ENCODE measurements at places on chromosomes 13 and 19.

DNA sequence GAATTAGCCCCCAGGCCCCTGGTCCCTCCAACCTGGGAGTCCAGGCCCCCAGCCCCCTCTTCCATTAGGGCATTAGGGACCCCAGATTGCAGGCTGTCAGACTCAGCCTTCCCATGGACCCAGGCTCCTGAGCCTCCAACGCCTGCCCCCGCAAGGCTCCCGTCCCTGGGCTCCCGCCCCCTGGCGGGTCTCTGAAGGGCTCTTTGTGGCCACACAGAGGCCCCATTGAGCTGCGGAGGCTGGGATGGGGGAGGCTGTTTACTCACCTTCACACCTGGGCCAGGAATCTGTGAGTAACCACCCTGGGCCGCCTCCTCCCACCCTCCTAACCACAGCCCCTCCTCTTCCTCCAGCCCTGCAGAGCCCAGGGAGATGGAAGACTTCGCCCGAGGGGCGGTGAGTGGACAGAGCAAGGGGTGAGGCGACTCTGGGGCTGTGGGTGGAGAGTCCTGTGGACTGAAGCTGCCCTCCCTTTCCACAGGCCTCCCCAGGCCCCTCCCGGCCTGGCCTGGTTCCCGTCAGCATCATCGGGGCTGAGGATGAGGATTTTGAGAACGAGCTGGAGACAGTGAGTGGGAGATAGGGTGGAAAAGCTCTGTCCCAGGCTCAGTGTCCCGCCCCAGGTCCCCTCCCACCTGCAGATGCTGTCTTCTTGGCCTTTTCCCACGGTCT lies 4.9 kb downstream of the ARHGEF1 start:
- DNase-seq = no peak

DNA sequence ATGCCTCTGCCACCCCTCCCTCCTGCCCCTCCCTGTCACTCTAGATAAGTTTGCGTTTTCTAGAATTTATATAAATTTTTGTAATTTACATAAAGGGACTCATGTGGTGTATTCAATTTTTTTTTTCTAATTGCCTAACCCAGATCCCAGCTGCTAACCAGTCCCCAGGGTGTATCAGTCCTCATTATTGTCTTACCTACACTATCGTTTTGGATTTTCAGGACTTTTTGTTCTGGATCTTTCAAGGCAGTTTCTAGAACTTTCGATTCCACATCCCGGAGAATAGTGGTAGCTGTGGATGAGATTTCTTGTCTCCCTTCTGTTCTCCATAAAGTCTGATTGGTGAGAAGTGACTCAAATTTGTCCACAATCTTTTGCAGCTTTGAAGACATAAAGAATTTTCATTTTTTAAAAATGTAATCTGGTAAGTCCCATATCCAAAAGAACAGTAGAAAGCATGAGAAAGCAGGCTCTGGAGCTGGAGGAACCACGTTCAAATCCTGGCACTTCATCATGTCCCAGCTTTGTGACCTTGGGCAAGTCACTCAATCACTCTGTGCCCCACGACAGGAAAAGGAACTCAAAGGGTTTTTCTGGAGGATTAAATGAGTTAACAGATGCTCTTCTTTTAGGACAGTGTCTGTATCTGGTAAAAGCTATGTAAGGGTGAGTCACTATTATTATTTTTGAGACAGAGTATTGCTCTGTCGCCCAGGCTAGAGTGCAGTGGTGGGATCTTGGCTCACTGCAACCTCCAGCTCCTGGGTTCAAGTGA lies 19.7 kb downstream of the ADGRE3 start:
- DNase-seq = no peak

GRCh38 chr19:45151320-45151719 lies 9.5 kb downstream of the NKPD1 start:
- no peak for DNase-seq

DNA sequence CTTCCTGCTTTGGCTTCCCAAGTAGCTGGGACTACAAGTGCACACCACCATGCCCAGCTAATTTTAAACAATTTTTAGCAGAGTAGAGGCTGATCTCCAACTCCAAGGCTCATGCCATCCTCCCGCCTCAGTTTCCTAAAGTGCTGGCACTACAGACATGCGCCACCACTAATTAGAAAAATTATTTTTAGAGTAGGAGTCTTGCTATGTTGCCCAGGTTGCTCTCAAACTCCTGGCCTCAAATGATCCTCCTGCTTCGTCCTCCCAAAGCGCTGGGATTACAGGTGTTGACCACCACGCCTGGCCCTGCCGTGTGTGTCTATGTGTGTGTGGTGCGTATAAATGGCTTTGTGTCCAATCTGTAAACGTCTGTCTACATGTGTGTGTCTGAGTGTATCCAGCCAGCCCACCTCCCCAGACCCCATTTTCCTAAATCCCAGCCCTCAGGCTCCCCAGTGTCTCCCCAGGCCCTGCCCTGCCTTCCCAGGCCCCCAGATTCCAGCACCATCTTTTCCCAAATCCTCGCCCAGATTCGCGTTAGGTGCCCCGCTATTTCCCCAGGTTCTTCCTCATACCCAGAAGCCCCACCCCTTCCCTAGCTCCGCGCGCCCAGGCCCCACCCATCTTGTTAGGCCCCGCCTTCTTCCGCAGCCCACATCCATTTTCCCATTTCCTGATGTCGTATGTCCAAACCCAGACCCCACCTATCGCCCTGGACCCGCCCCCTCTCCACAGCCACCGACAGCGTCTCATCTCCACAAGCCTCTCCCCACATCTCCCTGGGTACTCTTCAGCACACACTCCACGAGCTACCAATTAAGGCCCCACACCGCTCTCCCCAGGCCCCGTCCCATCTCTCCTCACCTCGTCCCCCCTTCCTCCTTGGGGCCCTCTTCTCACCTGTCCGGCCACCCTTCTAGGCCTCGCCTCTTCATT lies 24.9 kb downstream of the SLC8A2 start:
- peak; percentile 45 for DNase-seq

GRCh38 chr19:1491849-1492170 lies 829 bp downstream of the REEP6 start:
- DNase-seq = no peak

DNA sequence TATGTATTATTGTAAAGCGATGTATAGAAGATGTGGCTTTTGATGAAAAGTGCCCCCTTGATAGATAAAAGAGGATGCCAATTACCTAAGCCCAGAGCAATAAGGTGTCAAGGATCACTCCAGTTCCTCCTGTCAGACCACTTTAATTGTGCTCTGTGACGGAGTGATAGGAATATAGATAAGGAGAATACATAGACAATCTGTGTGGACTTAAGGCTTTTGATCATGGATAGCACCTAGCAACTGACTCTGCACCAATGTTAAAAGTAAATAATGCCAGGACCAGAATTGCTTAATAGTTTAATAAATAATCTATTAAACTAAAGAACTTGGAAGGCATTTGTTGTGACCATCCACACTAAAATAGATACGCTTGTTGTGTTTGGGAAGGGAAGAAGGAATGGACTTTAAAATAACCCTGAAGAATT lies 390.7 kb upstream of the ARGLU1 start:
- DNase-seq = no peak

GRCh38 chr13:85659493-85659892 lies 139.7 kb downstream of the SLITRK6 start:
- no peak for DNase-seq

- no peak for DNase-seq
Observed at GRCh38 chr19:3657395-3657769, 30.8 kb upstream of the CACTIN start.

DNA sequence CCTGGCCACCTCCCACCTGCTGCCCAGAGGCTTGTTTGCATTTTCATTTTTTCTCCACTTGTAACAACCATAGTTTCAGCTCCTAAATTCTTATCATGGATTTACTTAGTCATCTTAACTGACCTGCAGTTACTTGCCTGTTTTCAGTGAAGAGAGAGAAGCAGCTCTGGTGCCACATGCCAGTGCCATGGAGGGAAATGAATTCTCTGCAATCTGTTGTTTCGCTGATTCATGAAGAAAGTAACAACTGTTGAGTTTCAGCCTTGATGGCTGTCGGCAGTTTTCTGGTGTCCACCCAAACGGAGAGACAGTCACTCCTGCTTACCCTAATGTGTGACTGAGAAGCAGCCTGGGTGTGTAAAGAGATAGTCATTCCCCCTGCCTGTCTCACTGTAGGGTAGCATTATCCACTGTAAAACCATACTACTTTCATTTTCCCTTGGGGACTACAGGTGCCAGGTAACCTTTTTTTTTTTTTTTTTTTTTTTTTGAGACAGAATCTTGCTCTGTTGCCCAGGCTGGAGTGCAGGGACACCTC lies 116.1 kb downstream of the DNAJC3 start:
- DNase-seq = no peak

GRCh38 chr19:47790398-47790814 lies 11.9 kb downstream of the SELENOW start:
- peak; percentile 49 for DNase-seq

- no peak for DNase-seq
Observed at GRCh38 chr13:32427852-32428580, at the start of gene N4BP2L1. Gene N4BP2L1, minus strand, starts transcription at chr13:32428130. Its CDS starts 48 bp downstream, at chr13:32428082.

DNA sequence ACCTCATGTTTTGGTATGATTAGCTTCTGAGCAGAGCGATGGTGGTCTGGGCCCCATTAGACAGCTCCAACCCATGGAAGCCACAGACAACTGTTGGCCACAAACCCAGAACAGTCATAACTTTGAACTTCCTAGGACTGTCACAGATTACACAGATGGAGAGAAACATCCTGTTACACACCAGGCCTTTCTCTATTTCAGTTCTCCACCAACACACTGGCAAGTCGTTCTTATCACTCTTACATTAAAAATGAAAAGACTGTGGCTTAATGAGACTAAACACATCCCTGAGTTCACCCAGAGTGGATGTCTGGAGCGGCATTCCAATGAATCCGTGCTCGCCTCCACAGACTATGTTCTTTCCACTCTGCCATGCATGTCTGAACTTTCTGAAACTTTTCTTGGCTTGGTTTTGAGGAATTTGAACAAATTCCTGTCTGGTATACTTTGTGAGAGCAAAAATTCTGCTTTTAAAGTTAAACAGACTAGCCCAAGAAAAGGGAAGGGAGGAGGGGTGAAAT lies 109.1 kb downstream of the NALCN start:
- no peak for DNase-seq

Data from NCI-H774 (cell line).